ENCODE measurements at places on chromosomes 5 and 9.

DNA sequence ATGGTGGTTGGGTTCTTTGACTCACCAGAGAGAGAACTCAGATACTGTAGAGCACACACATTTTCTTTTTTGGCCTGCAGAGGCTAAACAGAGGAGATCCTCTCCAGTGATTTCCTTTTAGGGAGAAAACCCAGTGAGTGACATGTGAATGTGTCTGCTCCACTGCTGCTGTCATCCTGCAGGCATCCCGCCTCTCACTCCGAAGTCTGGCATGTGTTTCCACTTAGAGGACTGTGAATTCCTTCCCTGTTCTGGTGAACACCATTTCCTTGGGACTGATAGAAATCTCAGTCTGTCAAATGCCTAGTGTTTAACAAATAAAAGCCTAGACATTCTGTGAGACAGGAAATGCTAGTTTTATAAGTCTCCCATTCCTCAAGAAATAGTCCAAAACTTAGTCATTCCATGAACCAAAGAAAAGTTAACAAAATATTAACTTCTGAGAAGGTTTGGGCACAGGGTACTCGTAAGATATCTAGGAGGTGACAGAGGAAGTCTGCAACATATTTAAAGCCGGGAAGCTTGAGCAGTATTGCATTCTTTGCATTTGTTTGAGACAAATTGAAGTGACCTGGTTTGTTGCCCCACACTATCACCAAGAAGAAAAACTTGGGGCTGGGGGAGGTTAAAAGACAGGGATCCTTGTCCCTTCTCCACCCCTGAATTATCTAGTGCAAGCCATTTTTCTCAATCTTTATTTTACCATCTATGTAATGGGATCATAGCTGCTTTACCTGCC lies 74.9 kb upstream of the NIPAL4 start:
- no peak for DNase-seq

DNA sequence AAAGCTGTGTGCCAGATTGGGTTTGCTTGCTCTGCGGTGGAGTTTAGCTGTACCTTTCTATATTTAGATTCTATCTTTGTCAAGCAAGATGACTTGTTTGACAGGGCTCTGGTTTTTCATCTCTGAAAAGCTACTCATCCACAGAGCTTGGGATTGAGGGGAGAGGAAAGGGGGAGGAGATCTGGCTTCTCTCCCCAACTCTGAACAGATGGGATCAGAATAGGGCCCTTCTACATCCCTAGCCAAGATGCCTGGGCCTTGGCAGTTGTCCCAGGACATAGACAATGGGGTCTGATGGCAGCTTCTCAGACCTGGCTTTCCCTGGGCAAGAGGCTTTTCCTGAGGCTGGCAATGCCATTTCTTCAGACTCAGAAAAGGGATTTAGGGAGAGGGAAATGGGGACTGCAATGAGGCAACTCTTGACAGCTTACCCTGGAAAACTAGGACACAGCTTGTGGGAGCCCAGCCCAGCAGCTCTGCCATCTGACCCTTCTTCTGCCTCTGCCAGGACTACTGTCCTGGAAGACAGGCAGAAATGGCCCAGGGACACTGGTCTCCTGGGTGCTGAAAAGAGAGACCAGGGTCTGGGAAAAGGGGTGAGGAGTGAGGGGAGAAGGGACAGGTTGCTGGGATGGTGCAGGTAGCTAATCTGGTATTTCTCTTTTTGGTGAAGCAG lies 50.2 kb upstream of the ASTN2 start:
- no peak for DNase-seq

GRCh38 chr5:55416306-55416705 lies 108.5 kb downstream of the MTREX start:
- no peak for DNase-seq

GRCh38 chr5:24491490-24491889 lies 153.3 kb downstream of the CDH10 start:
- no peak for DNase-seq

DNA sequence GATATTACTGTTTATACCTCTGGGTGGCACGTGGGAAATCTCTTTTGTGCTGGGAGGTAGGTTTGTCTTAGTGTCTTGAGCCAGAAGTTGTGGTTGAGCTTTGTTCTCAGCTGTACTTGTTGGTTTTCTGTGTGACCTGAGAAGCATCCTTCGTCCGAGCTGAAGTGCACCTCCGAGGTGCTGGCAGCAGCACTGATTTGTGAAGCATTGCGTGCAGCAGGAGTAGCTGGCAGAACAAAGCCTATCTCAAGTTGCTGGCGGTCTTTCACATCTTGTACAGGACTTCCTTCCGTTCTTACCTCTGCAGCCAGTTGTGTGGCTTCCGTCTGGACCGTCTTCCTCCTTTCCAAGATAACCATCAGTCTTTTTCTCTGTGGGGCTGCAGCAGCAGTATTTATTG lies 4.3 kb downstream of the PRRC2B start:
- DNase-seq, result peak; percentile 62

All from activated T-cell treated with anti-CD3 and anti-CD28 coated beads, Interleukin-2, amount 50 U/mL, for 1 hour (primary cell).